ENCODE measurements at places on chromosomes 4 and X.
A peak's percentile ranks its signal among the peaks of the same experiment; 100 is the strongest.

GRCh38 chr4:7124689-7125442, 57.0 kb upstream of the GRPEL1 start:
- no peak for DNase-seq

DNA sequence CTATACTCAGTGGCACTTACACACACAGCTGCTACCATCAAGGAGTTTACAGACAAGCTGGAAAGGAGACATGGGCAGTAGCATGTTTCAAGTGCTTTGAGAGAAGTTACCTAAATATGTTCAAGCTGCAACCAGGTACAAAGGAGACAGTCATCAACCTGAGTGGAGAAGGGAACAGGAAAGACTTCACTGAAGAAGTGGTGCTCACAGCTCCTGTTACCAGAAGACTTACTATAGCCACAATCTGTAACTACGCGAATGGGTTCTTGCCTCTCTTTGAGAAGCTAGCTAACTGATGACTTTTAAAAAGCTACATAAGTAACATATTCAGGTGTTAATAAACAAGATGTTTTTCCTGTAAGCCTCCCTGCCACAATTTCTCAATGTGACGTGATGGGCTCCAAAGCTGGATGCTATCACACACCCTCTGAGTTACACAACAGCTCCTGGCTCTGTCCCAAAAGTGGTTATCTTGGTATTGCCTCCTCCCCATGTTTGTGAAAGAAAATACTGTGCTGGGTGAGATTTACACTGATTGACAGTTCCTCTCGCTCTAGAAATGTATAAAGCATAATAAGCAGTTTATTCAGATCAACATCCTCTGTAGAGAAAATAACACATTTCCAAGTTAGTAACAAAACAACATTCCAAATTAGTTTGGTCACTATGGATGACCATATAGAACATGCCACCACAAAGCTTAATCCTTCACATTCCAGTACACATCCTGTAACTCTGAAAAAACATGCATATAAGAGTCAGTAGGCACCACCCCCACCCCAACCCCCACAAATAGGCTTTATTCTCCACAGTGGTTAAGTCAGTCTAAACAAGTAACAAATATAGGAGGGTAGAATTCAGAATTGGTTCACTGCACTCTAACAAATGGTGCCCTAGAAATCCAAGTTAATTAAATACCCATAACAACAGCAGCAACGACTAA, 81.8 kb downstream of the FRYL start:
- DNase-seq, result no peak

DNA sequence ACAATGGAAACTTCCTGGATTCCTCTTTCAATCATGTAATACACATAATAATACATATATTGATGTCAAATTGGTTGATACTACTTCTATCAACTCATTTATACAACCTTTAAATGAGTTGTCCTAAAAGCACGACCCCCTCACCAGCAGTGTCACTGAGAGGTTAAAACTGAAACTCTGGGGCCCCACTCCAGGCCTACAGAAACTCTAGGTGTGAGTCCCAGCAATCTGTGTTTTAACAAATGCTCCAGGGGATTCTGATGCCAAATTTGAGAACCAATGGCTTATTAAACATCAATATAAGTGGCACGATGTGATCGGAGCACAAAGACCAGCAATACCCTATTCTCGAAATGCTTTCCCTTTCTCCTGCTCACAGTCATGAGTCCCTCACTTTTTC, 47.9 kb downstream of the ATP8A1 start:
- DNase-seq, result no peak

- DNase-seq, result peak; percentile 49
Measured at GRCh38 chr4:81351654-81352445, 119.9 kb downstream of the RASGEF1B start.

Data from CD4-positive, alpha-beta T cell treated with Interleukin-4 for 1 hour (primary cell).